ENCODE measurements at places on chromosomes 6 and 20.

- no peak for DNase-seq
Measured at GRCh38 chr20:37526238-37526838, 1.3 kb downstream of the BLCAP start.

GRCh38 chr6:70225055-70225454, 77.8 kb downstream of the COL9A1 start:
- DNase-seq = no peak

- DNase-seq = no peak
Measured at GRCh38 chr6:99148761-99149160, 200.7 kb downstream of the FAXC start.

- no peak for DNase-seq
Measured at GRCh38 chr20:3071610-3072529, at the start of gene OXT. TSS of gene OXT (plus strand) at chr20:3071620. CDS start at chr20:3071656, 36 bp downstream.

DNA sequence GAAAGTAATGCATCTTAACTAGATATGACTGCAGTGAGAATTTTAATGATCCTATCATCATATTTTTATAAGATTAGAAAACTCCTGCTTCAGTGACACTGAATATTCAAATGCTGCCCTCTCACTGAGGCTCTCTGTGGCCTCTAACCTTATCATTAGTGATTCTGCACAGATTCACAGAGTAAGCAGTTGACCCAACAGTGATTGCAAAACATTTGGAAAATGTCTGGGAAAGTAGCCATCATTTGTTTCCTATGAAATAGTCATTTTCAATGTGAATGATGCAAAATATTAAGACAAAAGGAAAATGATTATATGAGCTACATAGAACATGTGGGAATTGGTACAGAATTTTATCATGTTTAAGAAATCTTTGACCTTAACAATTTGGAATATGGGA, 210.3 kb downstream of the TBX18 start:
- DNase-seq = no peak

GRCh38 chr6:41356825-41357224, 21.4 kb downstream of the NCR2 start:
- no peak for DNase-seq

- DNase-seq = no peak
Measured at GRCh38 chr6:2909718-2910117, 6.6 kb upstream of the SERPINB9 start.

DNA sequence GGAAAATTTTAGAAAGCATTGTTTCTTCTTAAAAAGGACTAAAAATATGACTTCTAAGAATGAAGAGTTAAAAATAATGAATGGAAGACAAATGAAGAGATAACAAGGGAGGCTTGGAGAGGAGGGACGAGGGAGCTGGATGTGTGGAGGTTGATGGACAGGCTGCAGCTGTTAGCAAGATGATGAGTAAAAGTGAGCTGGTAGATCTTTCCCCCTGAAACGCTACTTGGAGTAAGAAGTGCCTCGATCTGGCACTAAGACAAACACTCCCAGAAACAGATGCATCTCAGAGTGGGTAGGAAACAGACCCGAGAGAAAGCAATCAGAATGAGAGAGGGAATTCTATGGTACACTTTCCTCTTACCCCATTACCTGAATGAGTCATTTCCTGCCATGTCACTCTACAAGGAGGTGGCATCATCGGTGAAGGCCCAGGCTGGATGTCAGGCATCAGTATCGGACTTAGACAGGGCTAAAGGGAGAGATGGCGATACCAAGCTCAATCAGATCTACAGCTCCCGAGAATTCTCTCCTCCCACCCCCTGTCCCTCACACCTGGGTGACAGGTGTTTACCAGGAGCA, 154.1 kb upstream of the BMP2 start:
- no peak for DNase-seq

DNA sequence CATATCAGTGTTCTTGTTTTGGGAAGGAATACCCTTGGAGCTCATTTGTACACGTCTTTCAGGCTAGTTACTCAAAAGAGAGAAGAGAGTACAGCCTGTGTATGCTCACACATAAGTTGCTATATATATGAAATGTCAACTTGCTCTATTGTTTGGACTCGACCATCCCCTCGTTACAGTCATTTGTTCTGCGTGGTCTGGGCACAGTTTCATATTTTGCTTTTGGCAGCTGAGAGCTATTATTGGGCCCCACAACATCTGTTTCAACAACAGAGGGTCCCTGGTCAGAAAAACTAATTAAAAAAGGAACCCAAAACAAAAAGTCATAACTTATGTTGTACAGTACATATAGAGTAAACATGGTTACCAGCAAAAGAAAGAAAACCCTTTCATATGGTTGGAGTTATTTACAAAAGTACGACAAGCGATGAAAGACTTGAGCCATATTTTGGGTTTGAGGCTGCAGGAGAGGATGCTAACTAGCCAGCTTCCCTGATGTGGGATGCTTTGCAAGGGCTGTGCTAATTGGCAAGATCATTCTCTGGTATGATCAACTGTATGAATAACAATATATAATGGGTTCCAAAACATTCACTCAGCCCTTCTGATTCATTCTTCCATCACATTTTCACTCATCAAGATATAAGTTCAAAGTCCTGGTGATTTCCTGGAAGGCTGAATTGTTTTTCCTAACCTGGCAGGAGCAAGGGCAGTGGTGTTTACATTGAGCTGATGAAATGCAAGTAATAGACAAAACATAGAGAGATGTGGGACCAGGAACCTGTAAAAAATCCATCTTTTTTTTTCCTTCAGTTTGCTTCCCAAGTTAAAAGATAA, 137.9 kb downstream of the RPS12 start:
- DNase-seq = no peak

GRCh38 chr20:23152308-23152892, 66.3 kb upstream of the CD93 start:
- DNase-seq = no peak

- DNase-seq = peak; percentile 40
Measured at GRCh38 chr6:148251891-148252290, 90.7 kb upstream of the SASH1 start.

- no peak for DNase-seq
Measured at GRCh38 chr20:1255675-1256074, 10.4 kb upstream of the SNPH start.

DNA sequence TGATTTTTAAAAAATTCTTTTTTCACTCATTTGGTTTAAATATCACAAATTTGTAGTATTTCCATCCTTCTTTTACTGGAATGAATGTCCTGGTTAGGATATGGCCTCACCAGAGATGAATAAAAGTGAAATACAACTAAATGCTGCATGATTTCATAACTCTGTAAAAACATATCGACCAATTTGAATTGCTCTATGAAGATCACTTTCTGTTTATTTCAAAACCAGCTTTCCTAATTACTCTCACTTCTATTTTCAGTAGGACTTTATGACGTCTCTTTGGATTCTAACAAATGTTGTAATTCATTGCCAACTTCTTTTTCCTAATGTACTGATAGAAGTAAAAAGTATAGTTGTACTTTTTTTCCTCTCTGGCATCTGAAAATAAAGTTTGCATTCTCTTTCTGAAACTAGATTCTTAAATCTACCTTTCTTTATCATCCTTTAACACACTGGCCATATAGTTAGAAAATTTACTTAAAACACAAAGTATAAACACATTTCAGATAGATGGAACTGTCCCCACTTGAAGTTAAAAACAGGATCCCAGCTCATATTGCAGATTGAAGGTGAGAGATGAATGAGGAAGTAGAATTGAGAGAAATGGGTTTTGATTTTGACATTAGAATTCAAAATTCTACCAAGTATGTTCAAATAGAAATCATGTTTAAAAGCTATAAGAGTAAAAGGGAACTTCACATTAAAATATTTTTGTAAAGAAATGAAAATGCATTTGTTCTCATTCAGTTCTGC, 40.3 kb upstream of the IL20RA start:
- no peak for DNase-seq

DNA sequence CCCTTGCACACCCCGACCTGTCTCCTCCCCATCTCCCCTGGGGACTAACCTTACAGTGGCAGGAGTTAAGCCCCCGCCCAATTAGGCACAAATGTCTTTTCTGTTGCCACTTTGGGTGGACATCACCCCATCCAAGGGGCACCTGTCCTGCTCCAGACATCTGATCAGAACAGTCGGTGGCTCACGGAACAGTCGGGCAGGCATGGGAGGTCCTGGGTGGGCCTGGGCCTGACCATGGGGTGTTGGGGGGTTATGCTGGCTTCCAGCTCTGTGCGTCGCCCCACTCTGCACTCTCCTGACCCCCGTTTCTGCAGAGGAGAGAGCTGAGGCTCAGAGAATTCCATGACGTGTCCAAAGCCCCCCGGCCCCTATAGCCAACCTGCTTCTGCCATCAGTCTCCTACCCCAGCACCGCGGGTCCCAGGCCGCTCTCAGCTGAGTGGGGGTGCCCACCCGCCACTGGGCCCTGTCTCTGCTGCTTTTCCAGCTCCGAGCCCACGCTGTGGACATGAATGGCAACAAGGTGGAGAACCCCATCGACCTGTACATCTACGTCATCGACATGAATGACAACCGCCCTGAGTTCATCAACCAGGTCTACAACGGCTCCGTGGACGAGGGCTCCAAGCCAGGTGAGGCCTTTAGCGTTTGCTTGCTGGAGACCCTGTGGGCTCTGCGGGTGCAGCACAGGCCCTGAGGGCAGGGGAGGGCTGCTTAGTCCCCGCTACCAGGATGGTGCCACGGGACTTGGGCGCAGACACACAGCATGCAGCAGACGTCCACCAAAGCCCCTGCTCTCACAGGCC, 213.2 kb downstream of the TAF4 start:
- DNase-seq = no peak

DNA sequence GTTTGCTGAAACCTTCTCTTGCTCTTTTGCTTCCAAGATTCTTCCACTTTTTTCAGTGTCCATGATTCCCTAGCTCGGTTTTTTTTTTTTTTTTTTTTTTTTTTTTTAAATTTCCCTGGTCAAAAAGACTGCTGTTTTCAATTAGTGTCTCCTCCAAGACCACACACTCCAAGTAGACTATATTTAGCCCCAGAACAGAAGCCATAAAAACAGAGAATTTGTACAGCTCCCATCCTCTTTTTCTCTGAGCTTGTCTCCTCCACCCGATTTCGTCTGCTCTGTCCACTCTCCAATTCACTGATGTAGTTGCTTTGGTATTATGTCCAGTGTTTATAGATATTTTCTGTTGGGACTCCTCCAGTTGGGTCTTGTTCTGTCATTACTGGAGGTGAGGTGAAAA, 37.6 kb downstream of the RSPH3 start:
- no peak for DNase-seq

GRCh38 chr20:34506480-34506879, 9.7 kb upstream of the DYNLRB1 start:
- no peak for DNase-seq
